Placental pericyte (primary cell): ENCODE measurements at places on chromosomes 6 and 20. TPM values are rescaled to one million over a fixed set of nuclear protein-coding genes. Genes with fewer than 3 reads are reported as not detected.

Gene ZSCAN26
- total RNA-seq, result 8.8 and 10.9 TPM in 2 replicates

Gene KAT14
- total RNA-seq, result 12.0 and 13.6 TPM in 2 replicates

Gene PGBD1
- total RNA-seq, result 2.0 and 8.2 TPM in 2 replicates

Gene ADGB
- not detected in 2 replicates for total RNA-seq

Gene MTFR2
- total RNA-seq, result 0.22 and 12.0 TPM in 2 replicates

Gene LAMP5
- total RNA-seq, result not detected in 2 replicates
